ENCODE measurements at places on chromosomes 16 and 17. TPM values are rescaled to one million over a fixed set of nuclear protein-coding genes. Genes with fewer than 3 reads are reported as not detected.

The GEMIN4 gene
- total RNA-seq = 19.6 TPM

DNA sequence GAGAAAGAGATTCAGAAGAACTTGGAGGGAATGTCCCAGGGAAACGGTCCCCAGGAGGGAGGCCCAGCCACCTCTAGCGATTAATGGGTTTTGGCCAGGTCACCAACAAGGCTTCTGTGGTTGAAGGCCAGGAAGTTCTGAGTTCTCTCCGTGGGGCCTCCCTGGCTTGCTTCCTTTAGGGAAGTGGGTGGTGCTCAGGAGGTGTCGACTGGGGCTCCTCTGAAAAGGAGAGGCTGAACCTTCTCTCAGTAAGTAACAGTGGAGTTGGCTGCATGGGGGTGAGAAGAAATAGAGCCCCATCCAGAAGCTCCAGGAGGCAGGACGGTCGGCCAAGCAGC lies 77.1 kb upstream of the GSE1 start:
- no peak overlapping the region for H3K4me3 ChIP-seq
- no peak overlapping the region for H3K27ac ChIP-seq
- DNase-seq = no peak
- H3K36me3 ChIP-seq = no peaks in the 10 kb centered on the region
- peaks cover 11% of the 10 kb centered on the region for H3K4me1 ChIP-seq
- H3K27me3 ChIP-seq = no peaks in the 10 kb centered on the region

GRCh38 chr17:20966870-20967269 lies 75.9 kb downstream of the USP22 start:
- no peaks in the 10 kb centered on the region for H3K4me1 ChIP-seq
- no peaks in the 10 kb centered on the region for H3K27me3 ChIP-seq
- no peak for DNase-seq
- H3K27ac ChIP-seq = no peak overlapping the region

GRCh38 chr16:82660075-82660645 lies 33.4 kb downstream of the CDH13 start:
- H3K4me3 ChIP-seq = no peak overlapping the region
- no peak overlapping the region for H3K27ac ChIP-seq
- no peaks in the 10 kb centered on the region for H3K27me3 ChIP-seq
- no peaks in the 10 kb centered on the region for H3K36me3 ChIP-seq
- H3K4me1 ChIP-seq = peaks cover 5% of the 10 kb centered on the region
- no peak for DNase-seq

The AOC3 gene
- 146 TPM for total RNA-seq

GRCh38 chr16:28186752-28187151 lies 25.0 kb downstream of the XPO6 start:
- no peaks in the 10 kb centered on the region for H3K36me3 ChIP-seq
- H3K27ac ChIP-seq = no peak overlapping the region
- DNase-seq = no peak
- peaks cover 28% of the 10 kb centered on the region for H3K4me1 ChIP-seq
- H3K4me3 ChIP-seq = no peak overlapping the region

GRCh38 chr17:36629252-36629847 lies 28.0 kb downstream of the MRM1 start:
- H3K36me3 ChIP-seq = no peaks in the 10 kb centered on the region
- no peaks in the 10 kb centered on the region for H3K27me3 ChIP-seq
- H3K4me1 ChIP-seq = peaks cover 7% of the 10 kb centered on the region
- H3K27ac ChIP-seq = no peak overlapping the region

The C16orf92 gene
- not detected for total RNA-seq

The CCDC200 gene
- not detected for total RNA-seq

The MEIOB gene
- total RNA-seq = not detected

GRCh38 chr17:37194208-37194607 lies 181.6 kb upstream of the C17orf78 start:
- no peak overlapping the region for H3K27ac ChIP-seq
- H3K4me3 ChIP-seq = no peak overlapping the region
- H3K27me3 ChIP-seq = no peaks in the 10 kb centered on the region
- no peaks in the 10 kb centered on the region for H3K4me1 ChIP-seq

The SGCA gene
- 95.5 TPM for total RNA-seq

GRCh38 chr17:511833-512251 lies 159.2 kb upstream of the RPH3AL start:
- no peaks in the 10 kb centered on the region for H3K27me3 ChIP-seq
- no peak overlapping the region for H3K27ac ChIP-seq
- H3K4me3 ChIP-seq = peak overlapping the region; percentile 5

The KRT12 gene
- total RNA-seq = not detected

- H3K4me1 ChIP-seq = no peaks in the 10 kb centered on the region
- no peaks in the 10 kb centered on the region for H3K27me3 ChIP-seq
- no peaks in the 10 kb centered on the region for H3K36me3 ChIP-seq
- no peak for DNase-seq
- no peak overlapping the region for H3K27ac ChIP-seq
- no peak overlapping the region for H3K4me3 ChIP-seq
Observed at GRCh38 chr16:69544088-69544487, 21.7 kb upstream of the NFAT5 start.

DNA sequence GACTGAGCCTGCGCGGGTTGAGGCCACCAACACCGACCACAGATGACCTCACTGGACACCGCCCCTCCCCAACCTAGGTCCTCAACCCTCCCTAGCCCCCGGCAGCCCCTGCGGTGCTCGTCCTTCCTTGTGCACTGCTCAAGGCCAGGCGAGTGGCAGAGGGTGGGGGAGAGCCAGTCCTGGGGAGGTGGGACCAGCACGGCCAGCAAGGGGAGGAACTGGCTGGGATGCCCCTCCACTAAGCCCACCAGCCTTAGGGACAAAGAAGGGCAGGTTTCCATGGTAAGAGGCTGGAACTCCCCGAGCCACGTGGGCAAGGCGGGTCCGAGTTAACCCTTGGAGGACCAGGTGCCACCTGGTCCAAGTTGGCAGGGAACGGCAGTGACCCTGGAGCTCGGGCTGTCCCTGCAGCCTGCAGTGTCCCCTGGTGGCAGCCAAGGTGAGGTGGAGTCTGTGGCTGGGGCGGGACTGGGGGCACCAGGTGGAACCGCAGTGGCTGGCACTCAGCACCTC lies 9.2 kb downstream of the FSCN2 start:
- H3K36me3 ChIP-seq = peaks cover 14% of the 10 kb centered on the region
- no peak for DNase-seq
- peaks cover 4% of the 10 kb centered on the region for H3K4me1 ChIP-seq

- H3K4me3 ChIP-seq = peak overlapping the region; percentile 80
- H3K27me3 ChIP-seq = no peaks in the 10 kb centered on the region
- H3K27ac ChIP-seq = no peak overlapping the region
- H3K36me3 ChIP-seq = no peaks in the 10 kb centered on the region
Observed at GRCh38 chr16:4111748-4112696, 4.2 kb downstream of the ADCY9 start.

DNA sequence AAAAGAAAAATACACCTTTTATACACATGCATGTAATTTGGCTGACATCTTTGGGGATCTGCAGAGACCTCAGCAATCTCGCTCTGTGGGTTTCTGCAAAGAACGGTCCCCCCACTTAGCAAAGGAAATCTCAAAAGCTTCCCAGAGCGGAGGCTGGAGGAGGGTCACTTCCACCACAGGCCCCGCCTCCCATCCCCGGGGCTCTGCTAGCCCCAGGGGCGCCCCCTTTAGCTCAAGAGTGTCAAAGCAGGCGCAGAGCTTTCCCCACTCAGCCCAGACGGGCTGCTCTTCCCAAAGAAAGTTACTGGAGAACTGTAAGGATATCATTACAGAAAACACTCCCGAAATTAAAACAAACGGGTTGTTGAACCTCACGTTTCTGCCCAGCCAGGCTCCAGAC lies 11.4 kb downstream of the SLC13A5 start:
- H3K27me3 ChIP-seq = no peaks in the 10 kb centered on the region
- no peak for DNase-seq
- no peaks in the 10 kb centered on the region for H3K36me3 ChIP-seq
- H3K4me1 ChIP-seq = no peaks in the 10 kb centered on the region
- H3K4me3 ChIP-seq = no peak overlapping the region

The TBC1D3D gene
- not detected for total RNA-seq

- no peaks in the 10 kb centered on the region for H3K27me3 ChIP-seq
- H3K4me3 ChIP-seq = peak overlapping the region; percentile 21
- peaks cover 29% of the 10 kb centered on the region for H3K4me1 ChIP-seq
- DNase-seq = no peak
- peak overlapping the region; percentile 90 for H3K27ac ChIP-seq
Observed at GRCh38 chr17:82216301-82217119, 3.9 kb upstream of the CCDC57 start.

GRCh38 chr16:29007730-29008593 lies 23.1 kb downstream of the LAT start:
- H3K27ac ChIP-seq = no peak overlapping the region
- H3K4me3 ChIP-seq = no peak overlapping the region
- H3K27me3 ChIP-seq = no peaks in the 10 kb centered on the region
- no peaks in the 10 kb centered on the region for H3K36me3 ChIP-seq

DNA sequence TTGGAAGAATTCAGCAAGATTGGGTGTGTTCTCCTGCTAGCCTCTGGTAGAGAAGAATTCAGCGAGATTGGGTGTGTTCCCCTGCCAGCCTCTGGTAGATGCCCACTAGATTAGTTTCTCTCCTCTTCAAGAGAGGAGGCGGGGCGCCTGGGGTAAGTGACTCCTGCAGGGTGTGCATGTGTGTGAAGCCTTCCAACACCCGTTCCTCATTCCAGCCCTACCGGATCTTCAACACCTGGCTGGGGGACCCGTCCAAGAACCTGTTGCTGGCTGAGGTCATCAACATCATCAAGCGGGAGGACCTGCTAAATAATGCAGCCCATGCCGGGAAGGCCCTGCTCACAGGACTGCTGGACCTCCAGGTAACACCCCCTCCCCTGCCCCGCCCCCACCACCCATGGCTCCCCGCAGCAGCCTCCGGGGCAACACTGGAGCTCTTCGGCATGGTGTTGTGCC lies 21.3 kb downstream of the TMEM186 start:
- H3K36me3 ChIP-seq = peaks cover 4% of the 10 kb centered on the region
- H3K4me1 ChIP-seq = no peaks in the 10 kb centered on the region
- no peak overlapping the region for H3K27ac ChIP-seq
- no peak overlapping the region for H3K4me3 ChIP-seq

DNA sequence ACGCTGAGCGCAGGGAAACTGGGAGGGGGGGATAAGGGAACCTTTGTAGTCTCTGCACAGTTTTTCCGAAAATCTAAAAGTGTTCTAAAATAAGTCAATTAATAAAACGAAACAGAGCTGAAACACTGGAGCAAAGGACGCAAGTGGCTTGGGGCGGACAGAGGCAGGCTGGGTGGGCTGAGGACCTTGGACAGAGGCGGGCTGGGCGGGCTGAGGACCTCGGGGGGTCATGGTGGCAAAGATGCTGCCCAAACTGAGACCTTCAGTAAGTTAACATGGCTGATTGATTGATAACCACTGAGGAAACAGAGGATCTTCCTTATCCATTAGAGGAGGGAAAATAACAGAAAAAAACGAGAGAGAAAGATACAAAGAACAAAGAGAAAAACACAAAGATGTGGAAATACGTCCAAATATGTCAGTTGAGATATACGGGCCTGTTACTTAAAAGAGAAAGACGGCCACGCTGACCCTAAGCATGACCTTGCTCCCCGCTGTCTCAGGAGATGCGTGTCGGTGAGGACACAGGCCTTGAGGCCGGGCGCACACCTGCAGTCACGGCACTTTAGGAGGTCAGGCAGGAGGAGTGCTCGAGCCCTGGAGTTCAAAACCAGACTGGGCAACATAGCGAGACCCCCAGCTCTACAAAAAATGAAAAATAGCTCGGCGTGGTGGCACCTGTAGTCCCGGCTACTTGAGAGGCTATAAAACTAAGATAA lies 76.1 kb upstream of the GNG13 start:
- H3K4me3 ChIP-seq = no peak overlapping the region
- no peaks in the 10 kb centered on the region for H3K27me3 ChIP-seq
- no peak overlapping the region for H3K27ac ChIP-seq
- no peak for DNase-seq

DNA sequence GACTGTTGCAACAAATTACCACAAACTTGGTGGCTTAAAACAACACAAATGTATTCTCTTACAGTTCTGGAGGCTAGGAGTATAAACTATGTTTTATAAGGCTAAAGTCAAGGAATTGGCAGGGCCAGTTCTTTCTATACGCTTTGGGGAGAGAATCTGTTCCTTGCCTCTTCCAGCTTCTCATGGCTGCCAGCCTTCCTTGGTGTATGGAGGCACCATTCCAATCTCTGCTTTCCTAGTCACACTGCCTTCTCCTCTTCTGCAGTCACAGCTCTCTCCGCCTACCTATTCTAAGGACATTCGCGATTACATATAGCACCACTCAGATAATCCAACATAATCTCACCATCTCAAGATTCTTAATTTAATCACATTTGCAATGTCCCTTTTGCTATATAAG lies 140.4 kb upstream of the GNAO1 start:
- H3K27ac ChIP-seq = no peak overlapping the region
- H3K4me1 ChIP-seq = no peaks in the 10 kb centered on the region
- H3K36me3 ChIP-seq = no peaks in the 10 kb centered on the region
- DNase-seq = no peak
- no peaks in the 10 kb centered on the region for H3K27me3 ChIP-seq

DNA sequence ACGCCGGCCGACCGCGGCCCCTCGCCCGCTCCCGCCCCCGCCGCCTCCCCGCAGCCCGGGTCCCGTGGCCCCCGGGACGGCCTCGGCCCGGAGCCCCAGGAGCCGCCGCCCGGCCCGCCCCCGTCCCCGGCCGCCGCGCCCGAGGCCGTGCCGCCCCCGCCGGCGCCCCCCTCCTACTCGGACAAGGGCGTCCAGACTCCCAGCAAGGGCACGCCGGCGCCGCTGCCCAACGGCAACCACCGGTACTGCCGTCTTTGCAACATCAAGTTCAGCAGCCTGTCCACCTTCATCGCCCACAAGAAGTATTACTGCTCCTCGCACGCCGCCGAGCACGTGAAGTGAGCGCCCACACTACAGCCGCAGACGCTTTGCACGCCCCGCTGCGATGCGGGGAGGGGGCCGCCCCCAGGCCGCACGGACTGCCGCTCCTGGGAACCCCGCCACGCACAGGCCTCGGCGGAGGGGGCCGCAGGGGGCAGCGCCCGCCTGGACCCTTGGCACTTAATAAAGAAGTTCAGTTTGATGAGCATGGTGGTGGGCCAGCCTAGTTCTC lies 35.5 kb upstream of the ZC3H18 start:
- no peak for DNase-seq
- H3K27me3 ChIP-seq = no peaks in the 10 kb centered on the region
- H3K27ac ChIP-seq = no peak overlapping the region
- peak overlapping the region; percentile 81 for H3K4me3 ChIP-seq
- H3K4me1 ChIP-seq = peaks cover 6% of the 10 kb centered on the region

The SMIM36 gene
- not detected for total RNA-seq

The NACA2 gene
- total RNA-seq = not detected

- H3K4me3 ChIP-seq = no peak overlapping the region
- H3K4me1 ChIP-seq = no peaks in the 10 kb centered on the region
- no peak for DNase-seq
- no peak overlapping the region for H3K27ac ChIP-seq
Observed at GRCh38 chr17:77516902-77517301, 376.1 kb downstream of the SEC14L1 start.

GRCh38 chr17:48198950-48199541 lies 91.5 kb downstream of the SNX11 start:
- H3K36me3 ChIP-seq = no peaks in the 10 kb centered on the region
- no peak overlapping the region for H3K4me3 ChIP-seq
- H3K27me3 ChIP-seq = no peaks in the 10 kb centered on the region
- no peak for DNase-seq
- H3K4me1 ChIP-seq = no peaks in the 10 kb centered on the region

The C16orf46 gene
- total RNA-seq = 1.3 TPM

The C17orf78 gene
- not detected for total RNA-seq

Measured in thoracic aorta (tissue), 2 donors.